ENCODE measurements at places on chromosomes 1 and 21.

DNA sequence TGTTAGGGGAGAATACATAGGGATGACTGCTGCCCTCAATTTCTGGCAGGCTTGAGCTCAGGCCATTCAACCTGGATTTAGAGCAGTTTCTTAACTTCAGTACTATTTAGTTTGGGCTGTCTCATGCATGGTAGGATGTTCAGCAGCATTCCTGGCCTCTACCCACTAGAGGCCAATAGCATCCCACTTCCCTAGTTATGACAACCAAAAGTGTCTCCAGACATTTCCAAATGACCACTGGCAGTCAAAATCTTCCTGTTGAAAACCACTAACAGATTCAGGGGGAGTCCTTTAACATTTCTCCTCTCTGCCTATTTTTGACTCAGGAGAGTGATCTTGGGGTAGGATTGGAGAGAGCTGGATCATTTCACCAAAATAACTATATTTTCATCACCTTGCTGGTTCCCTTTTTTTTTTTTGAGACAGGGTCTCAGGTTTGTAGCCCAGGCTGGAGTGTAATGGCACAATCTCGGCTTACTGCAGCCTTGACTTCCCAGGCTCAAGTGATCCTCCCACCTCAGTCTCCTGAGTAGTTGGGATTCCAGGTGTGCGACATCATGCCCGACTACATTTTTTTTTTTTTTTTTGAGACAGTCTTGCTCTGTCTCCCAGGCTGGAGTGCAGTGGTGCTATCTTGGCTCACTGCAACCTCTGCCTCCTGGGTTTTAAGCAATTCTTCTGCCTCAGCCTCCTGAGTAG, 8.7 kb downstream of the GNAT2 start:
- no peak for DNase-seq

DNA sequence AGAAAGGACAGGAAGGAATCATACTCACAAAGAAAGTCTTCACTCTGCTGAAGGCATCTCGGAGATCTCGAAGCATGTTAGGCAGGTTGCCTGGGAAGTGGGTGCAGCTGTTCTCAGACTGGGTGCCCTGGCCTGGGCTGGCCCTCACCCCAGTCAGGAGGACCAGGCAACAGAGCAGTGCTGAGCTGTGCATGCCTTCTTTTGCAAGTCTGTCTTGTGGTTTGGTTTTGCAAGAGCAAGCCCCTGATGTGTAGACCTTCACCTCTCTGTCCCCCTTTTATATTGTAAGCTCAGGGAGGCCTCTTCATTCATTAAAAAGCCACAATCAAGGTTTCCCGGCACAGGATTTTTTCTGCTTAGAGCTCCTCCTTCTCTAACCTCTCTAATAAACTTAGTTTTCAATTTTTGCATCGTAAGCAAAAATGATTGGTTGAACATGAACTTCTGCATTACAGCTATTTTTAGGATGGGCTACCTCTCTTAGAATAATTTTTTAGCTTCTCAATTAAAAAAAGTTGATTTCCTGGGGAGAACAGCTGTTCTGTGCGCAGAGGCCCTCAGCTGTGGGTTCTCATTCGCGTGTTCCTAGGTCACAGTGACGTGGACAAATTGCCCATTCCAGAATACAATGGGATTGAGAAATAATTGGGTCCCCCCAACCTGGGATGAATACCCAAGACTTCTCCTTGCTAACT, at the start of gene IL10:
IL10 (minus strand) TSS at position 252 of the 695 bp plus-strand sequence; CDS start at position 193, 59 bp downstream.
- no peak for DNase-seq

- DNase-seq, result no peak
These were observed 37.1 kb upstream of the ANGPTL7 start for GRCh38 chr1:11151826-11152612.

GRCh38 chr1:157916887-157917570, 75.4 kb upstream of the CD5L start:
- no peak for DNase-seq
